CMK (cell line): ENCODE measurements at places on chromosomes 3 and 15.
A peak's percentile ranks its signal among the peaks of the same experiment; 100 is the strongest.

- DNase-seq, result no peak
Observed at GRCh38 chr3:115859002-115859807, 235.9 kb downstream of the GAP43 start.

GRCh38 chr3:105065895-105066839 lies 300.5 kb upstream of the ALCAM start:
- no peak for DNase-seq

GRCh38 chr3:176352716-176353334 lies 844.5 kb downstream of the TBL1XR1 start:
- DNase-seq, result no peak

DNA sequence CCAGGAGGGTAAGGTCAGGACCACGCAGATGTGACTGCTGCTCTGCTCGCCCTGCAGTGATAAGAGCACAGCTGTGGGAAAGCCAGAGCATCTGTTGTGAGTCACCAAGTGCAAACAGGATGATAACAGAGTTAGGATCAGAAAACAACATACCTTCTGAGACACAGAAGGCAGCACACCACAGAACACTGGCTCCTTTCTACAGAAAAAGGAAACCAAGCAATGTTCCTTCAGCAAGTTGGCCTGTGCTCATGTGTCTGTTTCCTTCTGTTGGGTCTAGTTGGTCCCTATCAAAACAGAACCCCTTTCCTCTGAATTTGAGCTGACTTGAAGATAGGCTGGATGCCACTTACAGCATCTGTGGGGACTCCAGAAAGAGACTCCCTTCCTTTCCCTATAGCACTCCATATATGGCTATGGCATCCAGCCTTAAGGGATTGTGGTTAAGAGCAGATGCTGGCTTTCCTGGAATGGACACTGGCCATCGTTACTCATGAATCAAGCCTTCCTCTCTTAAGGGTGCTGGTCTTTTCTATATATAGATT lies 440.7 kb upstream of the THBS1 start:
- DNase-seq, result peak; percentile 95

GRCh38 chr3:39378088-39378487 lies 5.1 kb upstream of the SLC25A38 start:
- no peak for DNase-seq

GRCh38 chr3:146903927-146904326 lies 298.8 kb upstream of the PLSCR5 start:
- DNase-seq, result no peak

DNA sequence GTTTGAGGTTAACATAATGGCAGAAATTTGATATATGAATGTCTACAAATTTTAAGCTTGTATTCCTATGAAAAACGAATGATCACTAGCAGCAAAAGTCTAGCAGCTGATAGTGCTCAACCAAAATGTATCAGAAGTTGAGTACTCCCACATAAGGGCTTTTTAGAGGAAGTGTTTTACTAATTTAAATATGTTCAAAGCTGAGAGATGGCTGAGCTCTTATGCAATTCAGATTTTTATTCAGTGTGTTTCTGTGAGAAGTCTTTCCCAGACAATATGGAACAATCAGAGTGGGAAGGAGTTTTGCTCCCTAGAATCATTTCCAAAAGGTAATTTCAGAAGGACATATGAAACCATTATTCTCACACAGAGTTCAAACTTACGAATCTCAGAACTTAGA lies 327.0 kb downstream of the ZPLD1 start:
- no peak for DNase-seq
